ENCODE measurements at places on chromosomes 2 and 18. TPM values are rescaled to one million over a fixed set of nuclear protein-coding genes. Genes with fewer than 3 reads are reported as not detected.

The ERICH2 gene
- total RNA-seq, result not detected

DNA sequence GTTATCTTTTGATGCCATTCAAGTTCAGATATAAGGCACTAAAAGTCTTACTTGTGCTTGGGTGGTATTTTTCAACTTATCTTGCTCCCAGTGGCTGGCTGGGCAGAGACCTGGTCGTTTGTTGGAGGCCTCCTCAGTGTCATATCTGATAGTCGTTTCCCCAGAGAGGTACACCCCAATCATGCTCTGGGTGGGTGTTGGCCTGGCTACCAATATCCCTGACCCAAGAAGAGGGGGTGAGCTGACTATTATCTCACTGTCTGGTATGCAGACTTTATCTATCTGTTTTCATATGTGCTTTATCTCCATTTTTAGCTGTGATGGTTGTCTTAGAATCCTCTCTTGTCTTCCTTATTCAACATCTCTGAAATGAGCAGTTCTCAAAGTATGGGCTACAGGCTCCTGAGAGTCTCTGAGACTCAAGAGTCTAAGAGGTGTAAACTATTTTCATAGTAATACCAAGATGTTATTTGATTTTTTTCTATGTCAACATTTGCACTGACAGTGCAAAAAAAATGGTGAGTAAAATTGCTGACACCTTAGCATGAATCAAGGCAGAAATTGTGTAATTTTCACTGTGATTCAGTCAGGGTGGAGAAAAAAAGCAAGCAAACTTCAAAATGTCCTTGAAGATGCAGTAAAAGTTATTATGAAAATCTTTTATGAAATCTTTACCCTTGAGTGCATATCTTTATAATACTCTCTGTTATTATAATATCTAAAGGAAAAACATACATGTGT lies 12.3 kb upstream of the PLEK start:
- DNase-seq, result no peak

The CHRND gene
- not detected for total RNA-seq

GRCh38 chr2:241180495-241180894 lies 8.0 kb upstream of the ANO7 start:
- no peak for DNase-seq

DNA sequence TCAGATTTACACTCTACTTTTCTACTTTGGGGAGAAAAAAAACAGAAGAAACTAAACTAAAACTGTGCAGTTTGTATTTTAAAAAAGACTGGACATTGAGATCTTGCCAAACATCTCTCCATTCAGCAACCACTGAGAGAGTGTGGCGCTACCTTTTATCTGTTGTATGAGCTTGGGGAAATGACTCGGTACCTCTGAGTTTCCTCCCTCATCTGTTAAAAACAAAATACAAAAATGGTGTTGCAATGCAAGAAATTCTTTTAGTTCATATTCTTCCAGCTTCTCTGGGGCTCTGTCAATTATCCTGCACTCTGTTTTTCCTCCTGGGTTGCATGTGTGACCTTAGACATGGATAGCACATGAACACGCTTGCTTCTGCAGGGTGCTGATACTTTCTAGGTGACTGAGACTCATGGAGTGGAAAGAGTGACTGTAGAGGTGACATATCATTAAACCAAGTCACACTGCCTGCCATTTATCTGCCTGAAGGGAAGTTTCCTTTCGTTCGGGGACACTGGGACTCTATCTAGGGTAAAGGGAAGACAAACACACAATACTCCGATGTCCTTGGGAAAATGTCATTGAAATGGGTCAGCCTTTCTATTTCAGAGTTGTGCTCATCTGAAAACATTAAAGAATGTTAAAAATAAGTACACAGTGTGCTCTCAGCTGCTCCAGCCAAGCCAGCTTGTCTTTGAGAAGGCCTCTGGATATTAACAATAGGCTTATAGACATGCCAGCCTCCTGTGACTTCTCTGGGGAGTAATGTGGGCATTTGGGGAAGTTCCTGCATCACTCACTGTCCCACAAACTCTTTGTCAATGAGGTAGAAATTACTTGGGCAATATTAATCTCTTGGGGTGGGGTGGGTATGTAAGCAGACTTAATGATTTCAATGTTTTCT lies 91.4 kb downstream of the TRIB2 start:
- DNase-seq, result peak; percentile 85

GRCh38 chr18:46688853-46689525 lies 32.0 kb upstream of the LOXHD1 start:
- DNase-seq, result no peak

DNA sequence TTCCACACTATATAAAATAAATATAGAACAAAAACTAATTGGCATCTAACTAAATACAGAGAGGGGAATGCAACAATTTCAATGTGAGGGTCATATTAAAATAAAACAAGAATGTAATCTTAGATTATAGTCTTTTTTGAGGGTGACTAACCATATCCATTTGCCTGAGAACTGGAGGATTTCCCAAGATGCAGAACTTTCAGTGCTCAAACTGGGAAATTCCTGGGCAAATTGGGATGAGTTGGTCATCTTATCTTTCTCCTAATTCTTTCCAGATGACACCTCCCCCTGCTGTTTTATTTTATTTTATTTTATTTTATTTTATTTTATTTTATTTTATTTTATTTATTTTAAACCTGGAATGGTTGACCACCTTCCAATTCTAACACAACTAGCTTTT lies 846.2 kb downstream of the SLC4A3 start:
- DNase-seq, result no peak

DNA sequence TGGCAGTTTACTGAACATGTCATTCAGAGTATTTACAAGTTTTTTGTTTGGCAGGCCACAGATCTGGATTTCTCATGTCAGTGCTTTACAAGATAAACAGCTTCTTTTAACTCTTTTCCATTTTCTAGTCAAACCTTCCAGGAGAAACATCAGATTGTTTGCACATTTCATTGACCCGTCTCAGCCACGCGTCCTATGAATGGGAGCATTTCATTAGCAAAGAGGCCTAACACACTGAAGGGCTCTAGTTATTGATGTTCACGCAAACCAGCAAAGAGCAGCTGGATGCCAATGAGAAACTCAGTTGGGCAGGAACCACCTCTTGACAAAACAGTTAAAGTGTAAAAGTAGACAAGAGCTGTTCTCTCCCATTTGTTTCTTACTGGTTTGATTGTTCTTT lies 29.2 kb upstream of the MFF start:
- no peak for DNase-seq

DNA sequence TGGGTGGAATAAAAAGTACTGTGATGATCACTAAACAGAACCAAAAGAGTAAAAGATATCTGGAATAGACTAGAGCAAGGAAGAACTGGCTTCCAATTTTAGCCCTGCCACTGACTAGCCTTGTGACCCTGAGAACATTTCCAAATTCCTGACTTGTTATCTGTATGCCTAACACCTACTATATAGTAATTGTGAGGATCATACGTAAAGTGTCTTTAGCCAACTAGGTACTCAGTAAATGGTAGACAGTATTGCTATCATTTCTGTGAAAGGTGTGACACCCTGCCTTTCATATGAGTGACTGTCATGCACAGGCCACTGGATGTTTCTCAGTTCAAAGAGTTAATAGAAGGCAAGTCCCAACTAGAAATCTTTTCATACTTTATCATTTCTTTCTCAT lies 29.8 kb downstream of the CYTIP start:
- DNase-seq, result no peak

The MC2R gene
- not detected for total RNA-seq

GRCh38 chr18:42038936-42039335 lies 83.9 kb downstream of the PIK3C3 start:
- DNase-seq, result peak; percentile 70

GRCh38 chr2:1773883-1774282 lies 29.6 kb upstream of the PXDN start:
- DNase-seq, result no peak

The CPLX4 gene
- total RNA-seq, result not detected

The CYBRD1 gene
- total RNA-seq, result 22.8 TPM

GRCh38 chr2:24743924-24744323 lies 49.3 kb downstream of the PTRHD1 start:
- DNase-seq, result no peak

DNA sequence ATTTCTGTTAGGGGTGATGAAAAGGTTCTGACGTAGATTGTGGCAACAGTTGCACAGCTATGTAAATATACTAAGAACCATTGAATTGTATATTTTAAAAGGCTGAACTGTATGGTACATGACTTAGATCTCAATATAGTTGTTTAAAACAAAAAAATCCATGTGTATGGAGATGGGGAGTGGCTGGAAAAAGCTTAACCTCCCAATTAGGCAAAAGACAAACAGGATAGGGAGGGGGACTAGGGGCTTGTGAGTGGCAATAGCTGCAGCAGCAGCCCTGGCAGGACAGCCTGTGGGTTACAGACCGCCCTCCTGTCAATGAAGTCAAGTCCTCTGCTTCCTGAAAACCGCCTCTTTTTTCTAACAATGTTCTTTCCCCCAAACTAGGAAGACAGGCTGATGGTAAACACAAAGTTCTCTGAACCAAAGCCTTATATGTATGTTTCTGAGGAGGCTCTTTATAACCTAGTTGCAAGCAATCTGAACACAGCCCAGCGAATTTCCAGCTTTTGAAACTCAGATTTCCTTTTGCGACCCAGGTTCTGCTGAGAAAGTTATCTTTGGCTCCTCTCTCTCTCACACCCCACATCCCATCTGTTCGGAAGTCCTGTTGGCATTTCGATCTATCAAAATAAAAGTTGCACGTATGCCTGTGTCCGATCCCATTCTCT lies 10.3 kb downstream of the ATP8B1 start:
- DNase-seq, result peak; percentile 89

GRCh38 chr18:79902075-79902474 lies 49.4 kb downstream of the SLC66A2 start:
- no peak for DNase-seq

GRCh38 chr2:233638836-233639235 lies 2.6 kb downstream of the UGT1A10 start:
- DNase-seq, result no peak

- no peak for DNase-seq
Observed at GRCh38 chr2:48541666-48542389, 11.9 kb downstream of the STON1 start.

Measured in dermis microvascular lymphatic vessel endothelial cell (primary cell).